ENCODE measurements at places on chromosomes 11 and 22.

GRCh38 chr11:69088676-69089146, 40.0 kb downstream of the TPCN2 start:
- peak; percentile 78 for DNase-seq

- no peak for DNase-seq
Measured at GRCh38 chr11:9760193-9760575, 96.3 kb downstream of the SWAP70 start.

DNA sequence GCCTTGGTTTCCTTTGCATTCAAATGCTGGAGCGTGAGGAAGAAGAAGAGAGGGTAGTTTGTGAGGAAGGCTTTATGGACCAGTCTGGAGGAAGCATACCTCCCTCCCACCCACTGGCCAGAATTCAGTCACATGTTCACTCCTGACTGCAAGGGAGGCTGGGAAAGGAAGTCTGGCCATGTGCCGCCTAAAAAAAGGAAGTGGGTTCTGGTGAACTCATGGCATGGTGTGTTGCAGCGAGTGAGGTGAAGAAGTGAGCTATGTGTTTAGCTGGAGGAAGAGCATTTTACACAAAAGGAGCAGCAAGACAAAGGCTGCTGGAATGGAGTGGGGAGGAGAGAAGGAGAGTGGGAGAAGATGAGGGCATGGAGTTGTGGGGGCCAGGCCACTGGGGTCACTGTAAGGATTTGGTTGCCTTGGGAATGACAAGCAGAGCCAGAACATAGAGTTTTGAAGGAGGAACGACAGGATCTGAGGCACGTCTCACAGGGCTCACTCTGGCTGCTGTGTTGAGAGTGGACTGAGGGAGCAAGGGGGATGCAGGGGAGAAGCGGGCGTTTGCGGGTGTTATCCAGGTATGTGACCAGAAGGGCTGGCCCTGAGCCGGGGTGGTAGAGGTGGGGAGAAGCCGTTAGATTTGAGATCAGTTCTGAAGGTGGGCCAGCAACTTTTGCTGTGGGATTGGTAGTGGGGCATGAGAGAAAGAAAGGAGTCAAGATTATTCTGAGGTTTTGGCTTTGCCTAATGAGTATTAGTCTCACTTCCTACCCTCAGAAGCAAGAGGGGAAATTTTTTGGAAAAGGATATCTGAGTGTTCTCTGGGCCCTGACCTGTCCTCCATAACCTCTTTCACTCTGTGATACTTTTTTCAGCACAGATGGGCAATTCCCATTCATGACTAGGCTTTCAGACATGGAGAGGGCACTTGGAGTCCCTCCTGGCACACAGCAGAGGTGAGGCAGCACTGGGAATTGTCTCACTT, 26.4 kb downstream of the BMAL1 start:
- DNase-seq = no peak

GRCh38 chr11:69867076-69868005, 48.1 kb upstream of the FGF3 start:
- peak; percentile 2 for DNase-seq

DNA sequence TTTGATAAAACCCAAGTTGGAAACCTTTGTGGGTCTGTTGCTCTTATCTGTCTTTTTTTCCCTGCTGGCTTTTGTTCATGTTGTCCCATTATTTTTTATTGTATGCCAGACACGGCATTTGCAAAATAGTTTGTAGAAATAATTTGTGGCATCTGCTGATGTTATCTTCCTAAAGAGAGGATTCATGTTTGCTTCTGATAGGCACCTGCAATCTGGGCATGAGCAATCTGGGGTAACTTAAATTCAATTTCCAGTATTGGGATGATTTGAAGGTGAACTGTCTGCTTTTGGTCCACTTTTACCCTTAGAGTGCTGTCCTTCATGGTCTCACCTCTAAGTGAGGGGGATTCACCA, 126.9 kb downstream of the CEP164 start:
- no peak for DNase-seq

DNA sequence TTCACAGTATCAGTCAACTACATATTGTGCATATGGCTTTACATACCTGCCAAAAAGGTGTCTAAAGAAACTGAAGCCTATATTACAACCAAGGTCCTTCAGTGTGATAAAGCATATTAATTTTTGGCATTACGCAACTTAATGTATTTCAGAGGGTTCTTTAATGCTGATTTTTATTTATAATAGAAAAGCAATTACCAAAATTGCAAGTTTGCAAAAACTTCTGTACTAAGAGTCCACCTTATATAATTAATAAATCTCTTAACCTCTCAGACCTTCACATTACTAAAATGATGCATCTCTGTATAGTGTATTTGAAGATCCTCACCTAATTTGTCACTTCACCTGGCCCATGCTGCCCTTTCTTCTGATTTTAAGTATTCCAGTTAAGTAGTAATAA, 128.6 kb downstream of the GUCY1A2 start:
- DNase-seq = no peak

Measured in NCI-H82 (cell line).